ENCODE measurements at places on chromosomes 2 and 18.

GRCh38 chr2:43424262-43425207, 171.3 kb downstream of the THADA start:
- DNase-seq: no peak

GRCh38 chr2:218748741-218749441, 33.1 kb upstream of the CYP27A1 start:
- DNase-seq: no peak

DNA sequence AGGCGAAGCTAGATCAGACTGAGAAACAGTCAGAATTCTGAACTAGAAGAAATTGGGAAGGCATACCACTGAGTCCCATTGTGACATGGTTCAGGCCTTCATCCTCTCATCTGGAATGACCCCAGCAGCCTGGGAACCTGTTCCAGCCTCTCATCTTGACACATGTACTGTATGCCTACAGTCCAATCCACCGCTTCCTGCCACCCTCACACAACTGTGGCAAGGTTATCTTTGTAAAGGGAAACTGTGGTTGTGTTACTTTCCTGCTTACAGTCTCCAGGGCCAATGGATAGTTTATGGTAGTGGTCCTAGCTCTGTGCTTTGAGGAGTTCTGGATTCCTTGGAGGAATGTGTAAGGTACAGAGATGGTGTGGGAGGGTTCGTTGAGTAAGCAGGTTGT, 296.9 kb upstream of the TRIB2 start:
- no peak for DNase-seq

- DNase-seq: no peak
These were observed 8.5 kb downstream of the SPEG start for GRCh38 chr2:219443016-219443696.

DNA sequence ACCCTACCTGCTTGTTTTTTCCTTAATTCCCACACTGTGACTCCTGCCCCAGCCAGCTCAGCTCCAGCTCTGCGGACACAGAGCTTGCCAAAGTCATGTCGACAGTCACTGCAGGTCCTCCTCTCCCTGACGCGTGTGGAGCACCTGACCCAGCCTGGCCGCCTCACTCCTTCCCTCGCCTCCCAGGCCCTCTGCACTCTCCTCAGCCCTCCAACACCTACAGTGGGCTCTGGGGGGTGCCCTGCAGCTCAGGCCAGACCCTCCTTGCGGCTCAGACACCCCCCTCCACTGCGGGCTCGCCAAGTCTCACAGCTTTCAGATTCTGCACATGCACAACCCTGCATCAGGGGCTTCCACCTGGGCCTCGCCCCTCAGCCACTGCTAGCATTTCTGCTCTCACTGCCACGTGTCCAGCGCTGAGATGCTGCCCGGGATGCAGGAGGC, 68.3 kb downstream of the NDUFA10 start:
- DNase-seq: no peak

DNA sequence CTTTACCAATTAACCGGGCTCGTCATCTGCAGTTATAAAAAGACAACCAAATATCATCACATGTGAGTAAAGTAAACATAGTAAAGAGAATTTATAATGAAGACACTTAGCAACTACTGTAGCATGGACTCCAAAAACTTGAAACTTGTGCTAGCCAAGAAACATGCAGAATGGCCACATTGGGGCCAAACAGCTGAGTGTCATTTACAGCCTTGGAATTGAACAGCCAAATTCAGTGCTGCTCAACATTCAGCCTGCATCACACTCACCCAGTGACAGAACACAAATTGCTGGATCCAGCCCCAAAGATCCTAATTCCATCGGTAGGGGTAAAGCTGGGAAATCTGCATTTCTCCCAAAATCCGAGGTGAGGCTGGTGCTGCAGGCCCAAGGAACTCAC, 224.8 kb upstream of the GYPC start:
- DNase-seq: no peak

GRCh38 chr2:168231609-168232241, 15.7 kb downstream of the STK39 start:
- DNase-seq: no peak
